Activated T-cell treated with anti-CD3 and anti-CD28 coated beads, Interleukin-2, amount 50 U/mL, for 72 hours (primary cell): ENCODE measurements at places on chromosomes 7 and 10. TPM values are rescaled to one million over a fixed set of nuclear protein-coding genes. Genes with fewer than 3 reads are reported as not detected.
A peak's percentile ranks its signal among the peaks of the same experiment; 100 is the strongest.

The STEAP1 gene
- total RNA-seq: 2.0 TPM

The WDFY4 gene
- total RNA-seq: 0.58 TPM

The ANKRD16 gene
- 3.9 TPM for total RNA-seq

The COL26A1 gene
- 0.22 TPM for total RNA-seq

DNA sequence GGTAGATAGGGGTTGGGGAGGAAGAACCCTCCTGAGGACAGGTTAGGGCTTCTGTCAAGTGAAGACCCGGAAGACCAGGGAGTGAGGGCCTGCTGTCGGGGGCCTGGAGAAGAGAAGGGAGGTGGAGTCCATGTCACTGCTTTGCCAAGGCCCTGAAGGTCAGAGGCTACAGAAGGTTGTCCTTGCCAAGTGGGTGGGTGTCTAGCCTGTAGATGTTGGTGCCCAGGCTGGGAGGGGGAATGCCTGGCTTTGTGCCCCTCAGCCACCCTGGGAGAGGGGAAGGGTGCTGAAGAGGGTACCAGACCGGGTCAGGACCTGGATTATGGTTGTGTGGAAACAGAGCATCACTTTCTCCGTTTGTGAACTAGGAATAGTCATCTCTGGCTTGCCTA is 67.2 kb upstream of the AQP1 start:
- no peaks in the 10 kb centered on the region for H3K36me3 ChIP-seq
- H3K4me1 ChIP-seq: no peaks in the 10 kb centered on the region
- DNase-seq: no peak
- H3K27me3 ChIP-seq: no peaks in the 10 kb centered on the region

DNA sequence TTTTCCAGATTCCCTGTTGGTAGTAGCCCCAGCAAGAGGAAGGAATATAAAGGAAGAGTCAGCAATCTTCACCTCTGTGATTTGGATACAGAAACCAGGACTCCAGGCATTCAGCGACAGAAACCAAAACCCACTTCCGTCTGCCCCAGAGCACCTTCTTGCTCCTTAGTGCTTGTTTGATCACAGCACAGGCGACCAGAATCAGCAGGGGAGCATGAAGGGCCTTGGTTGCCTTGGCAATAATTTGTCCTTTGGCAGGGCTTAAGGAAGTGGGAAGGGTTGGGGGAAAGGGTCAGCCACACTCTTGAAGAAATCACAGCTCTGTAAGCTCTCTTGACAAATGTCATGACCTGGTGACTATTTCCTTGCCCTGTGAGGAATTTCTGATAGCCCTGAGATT is 379.6 kb downstream of the OTUD1 start:
- no peaks in the 10 kb centered on the region for H3K27me3 ChIP-seq
- H3K4me1 ChIP-seq: no peaks in the 10 kb centered on the region
- no peak overlapping the region for H3K27ac ChIP-seq

DNA sequence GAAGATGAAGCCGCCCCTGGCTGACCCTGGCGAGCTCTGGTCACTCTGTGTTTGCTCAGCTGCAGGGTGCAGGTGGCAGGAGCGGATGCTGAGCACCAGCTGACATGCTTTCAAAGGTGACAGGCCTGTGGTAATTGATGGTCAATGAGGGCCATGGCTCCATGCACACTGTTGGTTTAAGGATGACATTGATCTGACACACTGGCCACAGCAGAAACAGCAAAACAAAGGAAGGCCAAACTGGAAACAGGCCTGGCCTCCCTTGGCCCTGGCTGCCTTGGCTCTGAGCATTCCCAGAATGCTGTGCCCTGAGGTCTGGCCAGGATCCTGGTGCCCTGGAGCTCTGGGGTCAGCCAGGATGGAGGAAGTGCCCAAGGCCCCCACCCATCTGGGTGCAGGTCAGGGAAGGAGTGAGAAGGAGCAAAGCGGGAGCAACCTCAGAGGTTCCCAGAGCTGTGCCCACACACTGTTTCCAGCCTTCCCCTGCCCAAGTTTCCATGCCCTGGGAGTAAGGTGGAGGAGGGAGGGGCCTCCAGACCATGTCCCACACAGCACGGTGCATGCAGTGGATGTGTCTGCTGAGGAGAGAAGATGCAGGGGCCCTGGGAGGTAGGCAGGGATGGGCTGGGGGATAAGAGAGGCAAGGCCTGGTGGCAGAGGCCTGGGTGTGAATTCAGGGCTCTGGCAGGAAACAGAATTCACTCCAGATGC is 302.2 kb downstream of the RPS24 start:
- no peak overlapping the region for H3K27ac ChIP-seq
- no peak for DNase-seq
- no peak overlapping the region for H3K4me3 ChIP-seq
- H3K36me3 ChIP-seq: peaks cover 1% of the 10 kb centered on the region

DNA sequence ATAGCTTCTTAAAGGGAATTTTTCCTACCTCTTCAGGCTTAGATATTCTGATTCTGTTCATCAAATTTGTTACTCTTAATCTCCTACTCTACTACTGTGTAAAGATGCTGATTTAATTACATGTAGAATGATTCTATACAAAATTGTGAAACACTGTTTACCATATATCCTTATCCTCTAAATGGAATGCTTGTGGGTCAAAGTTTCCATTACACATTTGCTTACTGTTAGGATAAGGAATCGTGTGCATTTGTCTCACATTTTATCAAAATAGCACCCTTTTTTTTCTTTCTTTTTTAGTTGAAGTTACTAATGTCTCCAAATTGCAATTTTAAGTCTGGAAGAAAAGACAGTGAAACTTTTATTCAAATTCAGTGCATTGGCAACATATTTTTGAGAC is 65.3 kb downstream of the TFEC start:
- no peak overlapping the region for H3K4me3 ChIP-seq
- DNase-seq: no peak
- no peaks in the 10 kb centered on the region for H3K36me3 ChIP-seq
- no peaks in the 10 kb centered on the region for H3K4me1 ChIP-seq

GRCh38 chr10:93760490-93760889 is 2.8 kb downstream of the LGI1 start:
- peaks cover 13% of the 10 kb centered on the region for H3K4me1 ChIP-seq
- no peak overlapping the region for H3K27ac ChIP-seq
- no peak for DNase-seq
- H3K36me3 ChIP-seq: no peaks in the 10 kb centered on the region
- H3K27me3 ChIP-seq: peaks cover 60% of the 10 kb centered on the region

DNA sequence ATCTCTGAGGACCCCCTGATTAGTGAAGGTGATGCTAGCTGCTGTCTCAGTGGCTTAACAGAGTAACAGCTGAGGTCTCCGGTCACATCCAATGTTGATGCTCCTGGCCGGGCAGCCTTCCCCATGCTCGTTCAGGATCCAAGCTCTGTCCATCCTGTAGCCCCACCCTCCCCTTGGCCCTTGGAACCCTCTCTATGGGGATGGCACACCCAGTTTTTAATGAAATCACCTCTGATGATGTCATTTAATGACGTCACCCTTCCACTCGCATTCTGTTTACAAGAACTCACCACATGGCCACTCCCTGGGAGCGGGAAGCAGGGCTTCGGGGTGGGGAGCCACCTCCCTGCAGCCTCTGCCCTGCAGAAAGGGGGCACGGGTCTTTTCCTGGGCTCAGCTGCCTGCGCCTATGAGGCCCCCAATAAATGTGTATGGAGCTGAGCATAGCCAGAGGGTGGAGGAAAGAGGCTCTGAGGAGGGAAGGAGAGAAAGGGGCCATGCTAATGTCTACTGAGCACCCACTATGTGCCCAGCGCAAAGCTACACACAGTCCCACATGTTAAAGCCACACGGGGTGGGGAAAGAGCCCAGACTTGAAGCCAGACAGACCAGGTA is 95.5 kb downstream of the OAT start:
- H3K4me1 ChIP-seq: no peaks in the 10 kb centered on the region
- H3K4me3 ChIP-seq: no peak overlapping the region

DNA sequence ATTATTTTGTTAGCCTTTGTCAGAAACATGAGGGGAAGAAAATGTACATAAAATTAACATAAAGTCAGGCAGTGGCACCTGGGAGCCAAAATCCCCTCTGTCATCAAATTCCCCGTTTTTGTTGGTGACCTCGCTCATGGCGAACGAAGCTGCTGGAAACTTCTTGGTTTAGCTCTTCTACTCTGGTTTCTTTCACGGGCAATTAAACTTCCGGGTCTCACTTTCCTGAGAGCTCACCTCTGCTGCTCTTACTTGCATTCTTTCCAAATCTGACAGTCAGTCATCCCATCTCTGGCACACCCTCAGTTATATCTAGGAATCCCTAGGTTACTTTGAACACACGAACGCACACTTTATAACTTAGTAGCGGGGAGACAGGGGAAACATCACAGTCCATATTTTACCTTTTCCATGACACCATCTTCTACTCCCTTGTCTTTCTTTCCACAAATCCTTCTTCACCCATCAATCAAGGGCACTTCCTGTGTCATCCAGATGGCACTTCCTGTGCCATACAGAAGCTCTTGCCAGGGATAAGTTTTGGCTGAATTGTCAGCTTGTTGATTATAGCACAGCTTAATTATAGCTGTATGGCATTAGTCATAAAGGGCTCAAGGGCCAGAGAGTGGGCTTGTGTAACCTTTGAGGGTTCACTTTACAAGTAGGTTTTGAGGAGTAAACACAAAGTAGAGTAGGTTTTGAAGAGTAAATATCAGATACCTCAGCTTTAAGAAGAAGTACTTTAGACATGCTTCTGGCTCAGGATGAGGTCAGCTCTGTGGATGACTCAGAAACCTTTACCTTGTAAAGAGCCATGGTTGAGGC is 105.1 kb downstream of the GATA3 start:
- no peak overlapping the region for H3K4me3 ChIP-seq
- H3K4me1 ChIP-seq: peaks cover 12% of the 10 kb centered on the region
- no peaks in the 10 kb centered on the region for H3K36me3 ChIP-seq
- H3K27ac ChIP-seq: peak overlapping the region; percentile 0
- H3K27me3 ChIP-seq: peaks cover 24% of the 10 kb centered on the region

GRCh38 chr7:147723536-147723935 is 867.0 kb upstream of the C7orf33 start:
- no peaks in the 10 kb centered on the region for H3K4me1 ChIP-seq
- H3K4me3 ChIP-seq: no peak overlapping the region
- H3K36me3 ChIP-seq: no peaks in the 10 kb centered on the region
- no peak for DNase-seq
- H3K27ac ChIP-seq: no peak overlapping the region

GRCh38 chr10:25934621-25935139 is 651 bp downstream of the MYO3A start:
- no peaks in the 10 kb centered on the region for H3K36me3 ChIP-seq
- no peak overlapping the region for H3K27ac ChIP-seq
- peaks cover 6% of the 10 kb centered on the region for H3K4me1 ChIP-seq
- DNase-seq: peak; percentile 44
- peaks cover 45% of the 10 kb centered on the region for H3K27me3 ChIP-seq

DNA sequence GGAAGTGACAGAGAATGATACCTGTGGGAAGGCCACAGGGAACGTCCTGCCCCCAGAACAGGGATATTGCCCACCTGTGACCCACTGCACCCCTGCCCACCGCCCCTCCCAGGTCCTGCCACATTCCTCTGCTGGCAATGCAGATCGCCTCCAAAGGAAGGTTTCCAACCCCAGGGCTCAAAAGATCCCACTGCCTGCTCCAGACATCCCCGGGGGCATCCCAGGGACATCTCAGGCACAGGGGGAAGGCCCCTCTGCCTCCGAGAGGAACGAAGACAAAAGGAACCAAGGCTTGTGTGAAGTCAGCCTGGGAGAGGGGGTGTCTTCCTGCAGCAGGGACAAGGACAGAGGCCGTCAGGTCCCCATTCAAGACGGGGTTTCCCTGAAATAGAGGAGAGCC is 28.5 kb downstream of the NUDT1 start:
- H3K27ac ChIP-seq: no peak overlapping the region
- no peaks in the 10 kb centered on the region for H3K4me1 ChIP-seq
- no peaks in the 10 kb centered on the region for H3K27me3 ChIP-seq
- H3K4me3 ChIP-seq: no peak overlapping the region
- no peak for DNase-seq

DNA sequence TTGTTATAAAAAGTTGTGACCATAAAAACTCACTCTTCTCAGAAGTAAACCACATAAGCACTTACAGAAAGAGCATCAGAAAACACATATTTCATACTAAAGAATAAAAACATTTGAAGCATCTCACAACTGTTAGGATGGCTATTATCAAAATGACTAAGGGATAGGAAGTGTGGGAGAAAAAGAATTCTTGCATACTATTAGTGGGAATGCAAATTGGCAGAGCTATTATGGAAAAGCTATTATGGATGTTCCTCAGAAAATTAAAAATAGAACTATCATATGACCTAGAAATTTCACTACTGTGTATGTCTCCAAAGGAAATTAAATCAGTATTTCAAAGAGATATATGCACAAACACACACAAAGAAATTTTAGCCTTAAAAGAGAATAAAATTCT is 25.2 kb upstream of the POT1 start:
- DNase-seq: no peak
- H3K36me3 ChIP-seq: peaks cover 1% of the 10 kb centered on the region
- no peaks in the 10 kb centered on the region for H3K4me1 ChIP-seq

- no peak overlapping the region for H3K4me3 ChIP-seq
- H3K36me3 ChIP-seq: no peaks in the 10 kb centered on the region
- H3K27ac ChIP-seq: no peak overlapping the region
Measured at GRCh38 chr7:69873512-69873911, 275.2 kb downstream of the AUTS2 start.

- DNase-seq: no peak
- no peak overlapping the region for H3K4me3 ChIP-seq
- peaks cover 27% of the 10 kb centered on the region for H3K4me1 ChIP-seq
- H3K27me3 ChIP-seq: no peaks in the 10 kb centered on the region
- peak overlapping the region; percentile 60 for H3K27ac ChIP-seq
- peaks cover 19% of the 10 kb centered on the region for H3K36me3 ChIP-seq
Measured at GRCh38 chr7:152344253-152344652, 91.5 kb downstream of the KMT2C start.

- no peak overlapping the region for H3K4me3 ChIP-seq
- DNase-seq: no peak
- no peak overlapping the region for H3K27ac ChIP-seq
- H3K4me1 ChIP-seq: peaks cover 36% of the 10 kb centered on the region
Measured at GRCh38 chr10:118034791-118035261, 11.9 kb downstream of the RAB11FIP2 start.

- no peak overlapping the region for H3K27ac ChIP-seq
- DNase-seq: no peak
- no peaks in the 10 kb centered on the region for H3K36me3 ChIP-seq
- H3K4me1 ChIP-seq: no peaks in the 10 kb centered on the region
Measured at GRCh38 chr10:106450966-106451365, 713.5 kb downstream of the SORCS1 start.

DNA sequence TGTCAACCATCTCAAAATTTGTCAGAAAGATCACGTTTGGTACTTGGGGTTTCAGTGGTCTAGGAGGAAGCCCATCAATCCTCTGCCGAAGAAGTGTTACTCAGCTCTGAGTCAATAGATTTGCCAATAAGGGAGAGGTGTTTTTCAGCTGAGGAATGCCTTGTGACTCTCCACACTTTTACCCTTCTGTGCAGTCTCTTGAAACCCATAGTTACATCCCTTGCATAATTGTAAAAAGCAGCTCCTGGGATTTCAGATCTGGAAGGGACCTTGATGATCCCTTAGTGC is 47.5 kb downstream of the INSYN2A start:
- peak; percentile 2 for DNase-seq
- H3K36me3 ChIP-seq: no peaks in the 10 kb centered on the region
- no peak overlapping the region for H3K27ac ChIP-seq
- peaks cover 4% of the 10 kb centered on the region for H3K27me3 ChIP-seq
- H3K4me1 ChIP-seq: no peaks in the 10 kb centered on the region
- no peak overlapping the region for H3K4me3 ChIP-seq
